ENCODE measurements at places on chromosomes 1 and 21.

GRCh38 chr1:24776821-24777220, 31.6 kb downstream of the CLIC4 start:
- DNase-seq = no peak

- DNase-seq = no peak
Observed at GRCh38 chr1:114467491-114467890, 43.5 kb downstream of the TRIM33 start.

- DNase-seq = no peak
Observed at GRCh38 chr1:6331543-6332273, 61.9 kb downstream of the ACOT7 start.

DNA sequence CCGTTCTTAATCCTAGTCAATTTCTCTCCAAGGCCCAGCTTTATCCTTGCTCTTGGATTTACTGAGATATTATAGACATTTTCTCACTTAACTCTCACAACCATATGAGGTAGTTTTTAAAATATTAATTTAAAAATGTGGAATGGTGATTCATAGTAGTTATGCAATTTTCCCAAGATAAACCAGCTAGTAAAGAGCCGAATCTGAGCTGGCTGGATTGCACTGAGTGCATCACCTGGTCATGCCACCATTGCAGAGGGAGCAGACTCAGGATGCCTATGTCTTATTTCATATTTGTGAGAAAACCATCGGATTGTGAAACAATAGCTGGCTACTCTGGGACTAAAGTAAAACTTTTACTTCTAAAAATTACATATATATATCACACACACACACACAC, 494.0 kb downstream of the KCNT2 start:
- DNase-seq = no peak

DNA sequence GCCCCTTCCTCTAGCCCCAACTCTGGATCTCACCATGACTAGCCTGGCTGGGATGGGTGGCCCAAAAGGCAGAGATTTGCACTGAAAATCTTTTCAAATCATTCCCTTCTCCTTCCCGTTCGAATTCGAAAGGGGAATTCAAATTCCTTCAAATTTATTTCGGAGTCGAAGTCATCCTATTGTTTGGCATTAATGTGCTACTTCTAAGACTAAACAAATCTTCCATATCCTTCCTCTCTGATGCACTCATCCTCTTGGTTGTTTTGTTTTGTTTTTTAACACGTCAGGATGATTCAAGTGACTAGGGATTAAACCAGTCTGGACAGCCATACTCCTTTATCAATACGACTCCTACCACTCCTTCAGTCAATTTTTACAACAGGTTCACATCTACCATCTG, 95.5 kb upstream of the SGIP1 start:
- DNase-seq = no peak

DNA sequence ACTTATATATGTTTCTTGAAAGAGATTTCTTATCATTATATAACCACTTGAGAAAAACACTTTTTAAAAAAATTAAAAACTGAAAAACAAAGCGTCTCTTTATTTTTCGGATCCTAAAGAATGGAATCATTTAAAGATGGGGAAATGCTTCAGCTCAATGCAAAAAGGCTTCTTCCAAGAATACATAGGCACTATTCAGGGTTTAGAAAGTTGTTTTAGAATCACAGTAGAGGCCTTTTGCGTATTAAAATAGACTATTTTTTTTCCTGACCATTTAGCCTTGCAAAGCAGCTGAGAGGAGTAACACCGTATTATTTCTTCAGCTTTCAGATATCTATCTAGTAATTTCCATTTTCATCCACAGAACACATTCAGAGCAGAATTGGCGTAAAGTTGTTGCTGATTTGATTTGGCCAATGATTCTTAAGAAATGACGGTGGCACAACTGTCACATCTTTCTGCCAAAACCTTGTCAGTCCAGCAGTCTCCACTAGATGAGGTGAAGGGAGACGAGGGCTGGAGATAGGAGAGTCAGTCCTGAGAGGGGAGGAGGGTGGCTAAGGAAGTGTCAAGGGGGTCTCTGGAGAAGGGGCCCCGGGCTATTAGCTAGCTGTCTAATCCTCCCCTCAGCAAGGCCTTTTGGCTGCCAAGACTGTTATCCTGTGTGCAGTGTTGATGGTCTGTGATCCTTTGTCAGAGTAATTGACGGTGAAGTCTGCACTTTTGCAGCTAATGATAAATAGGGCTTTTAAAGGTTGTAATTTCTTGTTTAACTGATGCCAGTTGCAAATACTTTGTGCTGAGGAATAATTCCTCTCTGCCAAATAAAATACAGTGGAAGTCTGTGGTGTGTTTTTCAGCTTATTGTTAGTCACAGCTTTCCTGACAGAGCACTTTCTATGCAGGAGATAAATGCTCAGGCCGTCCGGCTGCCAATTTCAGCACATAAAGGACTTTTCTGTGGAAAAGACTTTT, 34.7 kb downstream of the PRRX1 start:
- DNase-seq = no peak

DNA sequence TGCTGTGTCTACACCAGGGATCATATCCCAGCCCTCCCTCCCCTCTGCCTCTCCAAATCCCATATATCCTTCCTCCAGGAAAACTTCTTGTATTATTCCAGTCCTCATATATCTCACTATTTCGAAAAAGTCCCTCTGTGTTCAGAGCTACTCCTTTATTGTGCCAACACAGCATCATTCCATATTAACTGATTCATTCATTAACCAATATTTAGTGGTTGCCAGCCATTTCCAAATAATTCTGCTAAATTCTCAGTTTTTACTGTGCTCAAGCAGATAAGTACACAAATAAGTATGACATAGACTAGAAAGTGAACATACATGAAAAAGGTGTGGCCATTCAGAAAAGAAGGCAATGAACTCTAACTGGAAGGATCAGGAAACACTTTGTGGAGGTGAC, 241.6 kb upstream of the DUSP10 start:
- DNase-seq = no peak

GRCh38 chr1:25103164-25103795, 129.0 kb downstream of the SYF2 start:
- DNase-seq = no peak

DNA sequence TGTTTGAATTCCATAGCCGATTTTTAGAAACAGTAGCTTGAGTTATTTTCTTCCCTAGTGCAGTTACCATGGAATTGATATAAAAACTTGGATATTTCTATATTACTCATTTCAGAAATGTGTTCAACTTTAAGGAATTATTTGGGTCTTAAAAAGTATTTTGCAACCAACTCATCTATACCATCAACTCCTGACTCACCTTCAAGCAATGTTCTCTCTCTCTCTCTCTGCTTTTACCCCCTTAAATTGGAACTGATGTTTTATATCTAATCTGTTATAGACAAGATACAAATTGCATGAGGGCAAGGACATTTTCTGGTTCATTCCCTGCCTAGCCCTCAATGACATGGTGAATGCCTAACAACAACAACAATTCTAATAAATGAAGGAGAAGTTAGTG, 214.7 kb upstream of the NRIP1 start:
- DNase-seq = no peak

GRCh38 chr1:33348194-33348593, 27.3 kb upstream of the A3GALT2 start:
- no peak for DNase-seq

- no peak for DNase-seq
Observed at GRCh38 chr1:16143566-16144324, 12.1 kb downstream of the EPHA2 start.

- DNase-seq = no peak
Observed at GRCh38 chr1:217484871-217485270, 146.0 kb downstream of the GPATCH2 start.

- DNase-seq = no peak
Observed at GRCh38 chr1:192566657-192567056, 8.9 kb upstream of the RGS1 start.

DNA sequence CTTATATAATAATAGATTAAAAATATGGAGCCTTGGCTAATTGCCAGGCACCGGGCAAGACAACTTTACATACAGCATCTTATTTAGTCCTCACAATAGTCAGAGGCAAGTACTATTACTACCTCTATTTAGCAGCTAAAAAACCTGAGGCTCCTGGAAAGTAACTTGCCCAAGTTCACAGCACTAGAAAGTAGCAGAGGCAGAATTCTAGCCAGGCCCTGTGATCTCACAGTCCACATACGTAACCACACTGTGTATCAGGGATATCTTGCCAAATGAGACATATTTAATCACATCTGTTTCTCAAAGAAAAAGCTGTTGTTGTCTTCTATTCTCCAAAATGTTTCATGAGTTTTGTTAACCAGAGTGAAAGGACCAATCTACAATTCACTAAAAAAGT, 378.5 kb downstream of the PLPP3 start:
- DNase-seq = no peak

GRCh38 chr1:30450818-30451233, 272.6 kb downstream of the MATN1 start:
- no peak for DNase-seq

All from cortex of kidney (tissue), 1 donor.